ENCODE measurements at places on chromosomes 3 and 15. TPM values are rescaled to one million over a fixed set of nuclear protein-coding genes. Genes with fewer than 3 reads are reported as not detected.

DNA sequence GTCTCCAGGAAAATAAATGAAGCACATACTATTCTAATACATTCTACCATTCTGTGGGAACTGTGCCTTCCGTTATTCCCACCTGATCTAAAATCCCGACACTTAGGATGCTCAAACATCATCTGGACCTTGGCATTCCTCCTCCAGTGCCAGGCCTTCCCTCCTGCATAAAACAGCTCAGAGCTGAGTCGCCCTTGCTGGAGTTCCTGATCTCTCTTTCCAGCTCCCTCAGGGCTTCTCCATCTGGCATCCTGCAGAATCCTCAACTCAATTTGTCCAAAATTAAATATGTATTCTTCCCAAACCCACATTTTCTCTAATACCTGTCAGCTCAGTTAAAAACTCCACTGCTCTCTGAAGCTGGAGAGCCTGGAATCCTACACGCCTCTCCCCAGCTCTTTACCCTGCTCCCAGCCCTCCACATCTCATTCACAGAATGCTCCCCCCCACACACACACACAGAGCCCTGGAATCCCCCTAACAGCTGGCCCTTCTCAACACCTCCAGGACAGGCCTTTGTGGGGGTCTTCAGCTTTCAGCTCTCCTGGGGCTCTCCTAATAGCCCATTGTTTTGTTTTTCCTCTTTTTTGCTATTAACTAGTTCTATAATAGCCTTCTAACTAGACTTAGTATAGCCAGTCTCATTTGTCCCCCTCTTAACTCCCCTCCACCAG is 78.5 kb downstream of the HMG20A start:
- no peak for DNase-seq
- peak overlapping the region; percentile 44 for H3K27ac ChIP-seq
- peaks cover 10% of the 10 kb centered on the region for H3K27me3 ChIP-seq
- peak overlapping the region; percentile 51 for H3K4me3 ChIP-seq
- peaks cover 40% of the 10 kb centered on the region for H3K4me1 ChIP-seq

GRCh38 chr15:101242160-101242998 is 9.5 kb downstream of the CHSY1 start:
- no peaks in the 10 kb centered on the region for H3K36me3 ChIP-seq
- no peak overlapping the region for H3K4me3 ChIP-seq
- H3K27ac ChIP-seq, result no peak overlapping the region

DNA sequence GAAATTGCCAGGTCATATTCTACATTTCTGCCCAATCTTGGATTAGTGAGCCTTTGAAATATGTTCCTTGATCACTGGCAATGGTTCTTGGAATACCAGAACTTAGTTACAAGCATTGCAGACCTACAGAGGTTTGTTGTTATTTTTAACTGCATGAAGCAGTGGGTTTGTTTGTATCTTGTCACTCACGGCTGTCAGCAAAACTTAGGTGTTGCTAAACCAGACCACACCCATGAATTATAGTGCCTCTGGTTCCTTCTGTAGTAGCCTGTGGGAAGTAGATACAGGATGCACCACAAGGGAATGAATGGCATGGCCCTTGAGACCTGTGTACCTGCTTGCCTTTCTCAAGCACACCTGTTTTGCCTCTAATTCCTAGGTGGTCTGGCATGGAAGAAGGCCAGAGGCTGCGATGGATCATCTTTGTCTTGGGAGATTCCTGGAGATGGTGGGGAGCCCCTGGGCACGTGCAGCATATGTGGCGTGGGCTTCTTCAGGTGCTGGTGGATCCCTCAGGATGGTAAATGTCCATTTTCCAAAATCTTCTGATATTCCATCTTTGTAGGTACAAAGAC is 138.8 kb downstream of the SNRPN start:
- H3K36me3 ChIP-seq, result peaks cover 17% of the 10 kb centered on the region
- no peak overlapping the region for H3K4me3 ChIP-seq
- no peak for DNase-seq

GRCh38 chr15:66758844-66759243 is 56.8 kb downstream of the SMAD6 start:
- no peak overlapping the region for H3K4me3 ChIP-seq
- DNase-seq, result no peak
- H3K4me1 ChIP-seq, result no peaks in the 10 kb centered on the region
- H3K27ac ChIP-seq, result no peak overlapping the region

DNA sequence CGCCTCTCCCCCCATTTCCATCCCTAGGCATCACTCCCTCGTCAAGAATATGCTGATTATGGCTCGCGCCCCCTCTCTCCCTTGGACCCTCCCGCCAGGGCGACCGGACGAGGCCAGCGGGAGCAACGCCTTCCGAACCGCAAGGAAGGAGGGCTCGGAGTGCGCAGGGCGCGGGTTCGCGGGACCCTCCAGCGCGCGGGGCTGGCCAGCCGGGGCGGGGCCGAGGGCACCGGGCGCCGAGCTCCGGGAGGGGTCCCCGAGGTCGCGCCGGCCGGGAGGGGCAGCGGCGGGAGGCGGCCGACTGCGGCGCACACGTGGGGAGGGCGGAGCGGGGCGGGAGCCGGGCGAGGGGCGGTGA is 483 bp downstream of the EHD4 start:
- H3K36me3 ChIP-seq, result no peaks in the 10 kb centered on the region
- DNase-seq, result peak; percentile 57
- H3K27ac ChIP-seq, result no peak overlapping the region

DNA sequence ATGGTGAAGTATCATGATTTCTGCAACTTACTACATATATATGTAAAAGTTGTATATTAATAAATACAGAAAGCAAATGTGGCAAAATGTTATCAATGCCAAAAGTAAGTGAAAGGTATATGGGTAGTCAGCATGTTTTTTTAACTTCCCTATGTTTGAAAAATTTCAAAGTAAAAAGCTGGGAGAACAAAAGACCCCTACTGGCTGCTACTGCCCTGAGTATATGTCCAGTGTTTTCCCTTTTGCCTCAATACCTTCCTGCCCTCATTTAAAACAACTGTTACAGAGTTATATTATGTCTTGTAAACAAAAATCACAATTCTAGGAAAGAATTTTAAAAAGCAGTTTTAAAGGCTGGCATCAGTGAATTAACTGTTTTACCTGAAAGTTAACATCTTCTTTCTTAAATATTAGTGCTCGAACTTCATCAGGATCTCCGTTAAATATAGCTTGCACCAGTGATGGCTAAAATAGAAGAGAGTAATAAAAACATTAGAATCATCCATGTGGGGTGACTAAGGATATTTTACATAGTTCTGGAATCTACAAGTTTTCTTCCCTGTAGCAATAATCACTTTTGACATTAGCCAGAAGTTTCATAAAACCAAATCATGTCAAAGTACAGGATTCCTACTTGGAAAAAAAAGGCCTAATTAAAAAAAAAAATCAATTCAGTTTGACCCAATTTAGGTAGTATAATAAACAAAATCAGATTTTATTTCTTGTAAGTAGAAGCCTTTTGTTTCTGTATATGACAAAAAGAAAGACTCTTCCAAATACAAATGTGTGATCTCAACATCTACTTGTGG is 2.7 kb downstream of the ANKRD28 start:
- peaks cover 3% of the 10 kb centered on the region for H3K36me3 ChIP-seq

DNA sequence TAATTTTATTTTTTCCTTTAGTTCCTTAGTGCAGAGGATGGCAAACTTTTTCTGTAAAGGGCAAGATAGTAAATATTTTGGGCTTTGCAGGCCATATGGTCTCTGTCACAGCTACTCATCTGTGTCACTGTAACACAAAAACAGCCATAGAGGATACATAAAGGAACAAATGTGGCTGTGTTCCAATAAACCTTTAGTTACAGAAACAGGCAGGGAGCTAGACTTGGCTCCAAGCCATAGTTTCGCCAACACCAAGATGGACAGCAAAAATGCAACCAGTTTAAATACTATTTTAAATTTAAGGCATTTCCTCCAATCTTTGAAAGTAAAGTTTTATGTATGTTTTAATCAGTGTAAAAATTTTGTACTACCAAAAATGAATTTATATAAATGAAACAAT is 753.4 kb downstream of the FHIT start:
- H3K36me3 ChIP-seq, result no peaks in the 10 kb centered on the region
- H3K27ac ChIP-seq, result no peak overlapping the region

The AEN gene
- total RNA-seq, result 15.4 TPM

The KLF15 gene
- total RNA-seq, result 0.74 TPM

The KIF7 gene
- 9.3 TPM for total RNA-seq

The GALNT15 gene
- total RNA-seq, result 0.39 TPM

The POC1A gene
- 3.2 TPM for total RNA-seq
